Activated CD4-positive, CD25-positive, alpha-beta regulatory T cell treated with anti-CD3 and anti-CD28 coated beads, Interleukin-2, amount 50 U/mL, for 16 hours (primary cell): ENCODE measurements at places on chromosomes 2 and 18.

DNA sequence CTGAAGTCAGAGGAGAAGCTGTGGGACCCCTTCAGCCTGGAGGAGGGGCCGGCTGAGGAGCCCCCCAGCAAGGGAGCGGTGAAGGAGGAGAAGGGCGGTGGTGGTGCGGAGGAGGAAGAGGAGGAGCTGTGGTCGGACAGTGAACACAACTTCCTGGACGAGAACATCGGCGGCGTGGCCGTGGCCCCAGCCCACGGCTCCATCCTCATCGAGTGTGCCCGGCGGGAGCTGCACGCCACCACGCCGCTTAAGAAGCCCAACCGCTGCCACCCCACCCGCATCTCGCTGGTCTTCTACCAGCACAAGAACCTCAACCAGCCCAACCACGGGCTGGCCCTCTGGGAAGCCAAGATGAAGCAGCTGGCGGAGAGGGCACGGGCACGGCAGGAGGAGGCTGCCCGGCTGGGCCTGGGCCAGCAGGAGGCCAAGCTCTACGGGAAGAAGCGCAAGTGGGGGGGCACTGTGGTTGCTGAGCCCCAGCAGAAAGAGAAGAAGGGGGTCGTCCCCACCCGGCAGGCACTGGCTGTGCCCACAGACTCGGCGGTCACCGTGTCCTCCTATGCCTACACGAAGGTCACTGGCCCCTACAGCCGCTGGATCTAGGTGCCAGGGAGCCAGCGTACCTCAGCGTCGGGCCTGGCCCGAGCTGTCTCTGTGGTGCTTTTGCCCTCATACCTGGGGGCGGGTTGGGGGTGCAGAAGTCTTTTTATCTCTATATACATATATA lies 46.0 kb downstream of the BOLA3 start:
- DNase-seq = no peak

- DNase-seq = no peak
Measured at GRCh38 chr2:215215637-215216036, 77.2 kb upstream of the ABCA12 start.

- DNase-seq = no peak
Measured at GRCh38 chr2:160427629-160428404, 65.8 kb downstream of the RBMS1 start.

GRCh38 chr2:101559551-101559950 lies 84.6 kb upstream of the RFX8 start:
- no peak for DNase-seq

DNA sequence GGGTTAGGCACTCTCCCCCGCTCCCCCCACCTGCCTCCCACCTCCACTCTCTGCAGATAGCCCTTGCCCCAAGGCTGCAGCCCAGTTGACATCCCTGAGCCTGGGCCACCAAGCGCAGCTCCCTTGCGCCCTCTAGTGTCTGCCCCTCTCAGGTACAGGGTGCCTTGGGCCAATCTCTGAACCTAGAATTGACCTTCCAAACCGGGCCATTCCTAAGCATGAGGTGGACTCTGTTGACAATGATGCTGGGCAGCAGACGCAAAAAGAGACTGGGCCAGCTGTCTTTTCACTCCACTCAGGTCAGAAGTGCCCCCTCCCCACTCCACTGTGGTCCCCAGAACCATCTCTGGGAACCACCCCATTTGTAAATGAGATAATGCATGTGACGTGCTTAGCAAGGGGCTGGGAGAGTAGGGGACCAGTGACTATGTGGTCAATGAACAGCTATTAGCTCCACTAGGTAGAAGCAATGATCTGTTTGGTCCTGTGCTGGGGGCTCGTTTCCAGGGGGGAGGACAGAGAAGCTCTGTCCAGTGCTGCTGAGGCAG lies 43.3 kb upstream of the PLB1 start:
- peak; percentile 66 for DNase-seq

- DNase-seq = no peak
Measured at GRCh38 chr18:63562284-63562683, 20.1 kb downstream of the SERPINB12 start.

DNA sequence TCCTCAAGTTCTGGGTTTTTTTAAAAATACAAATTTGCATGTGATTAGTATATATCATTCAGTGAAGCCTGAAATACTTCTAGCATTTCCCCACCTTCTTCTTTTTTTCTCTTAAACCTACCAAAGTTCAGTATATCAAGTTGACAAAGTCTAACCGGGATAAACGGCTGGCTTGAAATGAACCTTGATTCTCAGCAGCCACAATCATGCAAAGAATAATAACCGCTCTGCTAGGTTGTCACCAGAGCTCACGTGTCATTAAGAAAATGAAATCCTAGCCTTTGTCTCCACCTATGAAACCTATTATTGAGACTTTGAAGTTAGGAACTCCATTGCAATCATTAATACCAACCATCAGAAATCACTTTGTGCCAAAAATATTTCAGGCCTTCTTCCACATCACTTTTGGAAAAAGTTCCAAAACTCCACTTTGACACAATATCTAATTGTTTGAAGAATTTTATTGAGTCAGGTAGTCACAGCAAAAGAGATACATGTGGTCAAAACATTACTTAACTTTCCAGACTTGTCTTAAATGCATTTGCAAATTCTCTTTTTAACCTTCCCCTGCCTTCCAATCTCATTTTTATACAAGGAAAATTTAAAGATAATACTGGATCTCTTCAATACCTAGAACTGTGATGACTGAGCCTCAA lies 285.6 kb upstream of the ACVR2A start:
- DNase-seq = no peak

DNA sequence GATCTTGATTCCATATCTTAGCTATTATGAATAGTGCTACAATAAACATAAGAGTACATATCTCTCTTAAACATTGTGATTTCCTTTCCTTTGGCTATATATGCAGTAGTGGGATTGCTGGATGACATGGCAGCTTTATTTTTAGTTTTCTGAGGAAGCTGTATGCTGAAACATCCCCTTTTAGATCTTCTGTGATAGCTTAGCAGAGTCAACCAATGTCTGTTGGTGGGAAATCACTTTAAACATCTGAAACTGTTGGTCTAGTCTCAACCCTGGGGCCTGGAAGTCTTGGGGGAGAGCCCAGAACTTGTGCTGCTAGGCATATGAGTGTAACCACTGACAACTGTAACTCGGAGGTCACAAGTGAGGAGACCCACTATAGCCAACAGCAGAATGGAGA lies 378.6 kb upstream of the SLC14A2 start:
- no peak for DNase-seq

GRCh38 chr2:199696048-199696447 lies 154.9 kb downstream of the FTCDNL1 start:
- DNase-seq = no peak

- DNase-seq = no peak
Measured at GRCh38 chr2:120224735-120225548, 1.7 kb upstream of the TMEM185B start.

DNA sequence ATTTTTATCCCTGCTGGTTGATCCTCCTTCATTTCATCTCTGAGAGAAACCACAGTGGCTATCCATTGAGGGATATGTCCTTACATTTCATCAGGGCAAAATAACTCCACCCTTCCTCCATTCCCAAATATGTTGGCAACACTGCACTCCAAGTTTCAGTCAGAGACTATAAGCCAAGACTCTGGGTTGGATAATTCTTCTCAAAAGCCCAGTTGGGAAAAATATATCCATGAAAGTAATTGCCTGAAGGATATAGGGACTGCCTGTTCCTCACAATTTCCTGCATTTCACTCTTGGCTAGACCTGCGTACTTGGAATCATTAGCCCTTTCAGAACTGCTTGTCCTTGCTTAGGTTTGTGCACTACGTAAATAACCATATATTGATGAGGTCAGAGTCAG lies 27.9 kb upstream of the EPB41L3 start:
- DNase-seq = no peak

DNA sequence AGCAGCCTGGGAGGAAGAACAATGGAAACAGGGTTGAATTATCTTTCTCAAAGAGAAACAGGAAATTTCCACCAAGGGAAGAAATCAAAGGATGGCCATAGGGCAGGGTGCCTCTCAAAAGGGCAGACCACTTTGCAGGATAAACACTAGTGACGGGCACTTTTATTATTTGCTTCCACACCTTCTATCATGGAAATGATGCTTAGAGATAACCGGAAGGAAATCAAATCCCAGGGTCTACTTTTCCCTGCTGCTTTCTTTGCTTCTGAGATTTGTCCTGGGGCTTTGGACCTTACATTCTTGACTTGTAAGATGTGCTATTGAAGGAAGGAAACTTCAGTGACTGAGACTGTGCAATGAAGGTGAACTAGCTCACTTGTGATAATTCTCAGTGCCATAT lies 1.1 kb upstream of the SCN9A start:
- DNase-seq = no peak

- DNase-seq = no peak
Measured at GRCh38 chr2:4995466-4995865, 696.7 kb upstream of the SOX11 start.

DNA sequence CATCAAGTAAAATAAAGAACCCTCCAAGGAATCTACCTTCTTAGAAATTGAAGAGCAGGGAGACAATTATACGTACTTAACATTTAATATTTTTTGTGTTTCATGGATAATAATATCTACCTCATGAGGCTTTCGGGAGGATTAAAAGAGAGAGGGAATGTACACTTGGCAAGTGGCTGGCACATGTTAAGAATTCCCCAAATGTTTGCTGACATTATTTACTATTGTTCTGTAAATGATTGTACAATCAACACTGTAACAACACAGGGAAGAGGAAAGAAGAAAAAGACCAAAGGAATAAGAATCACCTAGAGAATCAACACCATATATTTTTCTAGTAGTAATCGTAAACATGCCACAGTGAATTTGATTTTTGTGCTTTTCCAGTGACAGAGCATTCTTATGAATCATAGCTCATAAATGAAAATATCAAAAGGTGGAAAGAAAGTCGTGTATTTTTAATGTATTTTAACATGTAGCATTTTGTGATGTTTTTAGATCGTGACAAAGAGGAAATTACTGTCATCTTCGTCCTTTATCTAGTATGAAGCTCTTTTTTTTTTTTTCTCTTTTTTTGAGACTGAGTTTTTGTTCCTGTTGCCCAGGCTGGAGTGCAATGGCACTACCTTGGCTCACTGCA lies 67.3 kb downstream of the B3GNT2 start:
- DNase-seq = no peak

- no peak for DNase-seq
Measured at GRCh38 chr2:74694281-74694680, 40.2 kb downstream of the SEMA4F start.

DNA sequence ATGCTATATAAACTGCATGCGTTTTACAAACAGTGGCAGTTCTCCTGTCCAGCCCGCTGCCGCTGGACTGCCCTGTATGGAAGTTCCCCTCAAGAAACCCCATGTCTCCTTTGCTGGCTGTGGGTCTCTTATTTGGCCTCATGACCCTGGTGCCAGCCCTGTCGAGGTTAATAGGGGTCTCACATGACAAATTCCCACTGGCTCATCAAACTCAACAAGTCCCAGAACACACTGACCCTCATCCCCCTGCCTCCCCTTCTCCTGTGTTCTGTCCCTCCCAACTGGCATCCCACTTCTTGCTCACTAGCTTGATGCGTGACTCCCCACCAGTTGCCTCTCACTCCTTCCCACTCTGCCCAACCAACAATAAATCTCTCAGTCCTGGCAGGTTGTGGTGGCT lies 137.6 kb upstream of the HS6ST1 start:
- DNase-seq = no peak

GRCh38 chr2:224381521-224382279 lies 20.2 kb downstream of the FAM124B start:
- no peak for DNase-seq

GRCh38 chr2:189287982-189288521 lies 108.5 kb upstream of the COL5A2 start:
- no peak for DNase-seq
